ENCODE measurements at places on chromosomes 6 and 20.

DNA sequence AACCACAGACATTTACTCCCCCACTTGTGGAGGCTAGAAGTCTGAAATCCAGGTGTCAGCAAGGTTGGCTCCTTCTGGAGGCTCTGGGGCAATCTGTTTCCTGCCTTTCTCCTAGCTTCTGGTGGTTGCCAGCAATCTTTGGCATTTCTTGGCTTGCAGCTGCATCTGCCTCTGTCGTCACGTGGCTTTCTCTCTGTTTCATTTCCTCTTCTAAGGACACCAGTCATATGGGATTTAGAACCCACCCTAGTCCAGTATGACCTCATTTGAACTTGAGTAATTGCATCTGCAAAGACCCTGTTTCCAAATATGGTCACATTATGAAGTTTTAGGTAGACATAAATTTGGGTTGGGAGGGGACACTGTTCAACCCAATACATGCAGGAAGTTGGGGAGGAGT lies 56.2 kb upstream of the EPB41L1 start:
- DNase-seq, result no peak

- DNase-seq, result no peak
Measured at GRCh38 chr6:156992020-156992804, 215.0 kb downstream of the ARID1B start.

DNA sequence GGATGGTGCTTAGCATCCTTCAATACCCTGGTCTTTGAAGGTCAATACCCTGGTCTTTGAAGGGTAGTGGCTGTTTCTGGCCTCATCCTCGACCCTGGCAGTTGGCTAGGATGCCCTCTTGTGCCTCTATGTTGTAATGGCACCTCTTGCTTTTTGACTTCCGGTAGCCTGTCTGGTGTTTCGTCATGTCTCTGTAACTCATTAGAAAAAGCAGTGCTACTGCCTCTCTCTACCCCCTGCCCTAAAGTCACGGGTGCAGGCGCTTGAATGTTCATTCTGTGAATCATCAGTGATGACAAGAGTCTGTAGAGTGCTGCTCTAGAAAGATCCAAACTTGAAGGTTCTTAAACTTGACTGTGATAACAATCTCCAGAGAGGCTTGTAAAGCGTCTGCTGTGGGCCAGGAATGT lies 28.3 kb downstream of the RSPO4 start:
- DNase-seq, result no peak

- DNase-seq, result no peak
Measured at GRCh38 chr6:137155830-137156229, 17.6 kb downstream of the IL22RA2 start.
